ENCODE measurements at places on chromosomes 13 and 19.

- no peak for DNase-seq
Measured at GRCh38 chr19:56076498-56076897, 44.6 kb downstream of the ZNF787 start.

GRCh38 chr19:39277598-39277997, 9.4 kb downstream of the IFNL2 start:
- no peak for DNase-seq

GRCh38 chr19:13814550-13814949, 19.3 kb downstream of the ZSWIM4 start:
- DNase-seq: no peak

DNA sequence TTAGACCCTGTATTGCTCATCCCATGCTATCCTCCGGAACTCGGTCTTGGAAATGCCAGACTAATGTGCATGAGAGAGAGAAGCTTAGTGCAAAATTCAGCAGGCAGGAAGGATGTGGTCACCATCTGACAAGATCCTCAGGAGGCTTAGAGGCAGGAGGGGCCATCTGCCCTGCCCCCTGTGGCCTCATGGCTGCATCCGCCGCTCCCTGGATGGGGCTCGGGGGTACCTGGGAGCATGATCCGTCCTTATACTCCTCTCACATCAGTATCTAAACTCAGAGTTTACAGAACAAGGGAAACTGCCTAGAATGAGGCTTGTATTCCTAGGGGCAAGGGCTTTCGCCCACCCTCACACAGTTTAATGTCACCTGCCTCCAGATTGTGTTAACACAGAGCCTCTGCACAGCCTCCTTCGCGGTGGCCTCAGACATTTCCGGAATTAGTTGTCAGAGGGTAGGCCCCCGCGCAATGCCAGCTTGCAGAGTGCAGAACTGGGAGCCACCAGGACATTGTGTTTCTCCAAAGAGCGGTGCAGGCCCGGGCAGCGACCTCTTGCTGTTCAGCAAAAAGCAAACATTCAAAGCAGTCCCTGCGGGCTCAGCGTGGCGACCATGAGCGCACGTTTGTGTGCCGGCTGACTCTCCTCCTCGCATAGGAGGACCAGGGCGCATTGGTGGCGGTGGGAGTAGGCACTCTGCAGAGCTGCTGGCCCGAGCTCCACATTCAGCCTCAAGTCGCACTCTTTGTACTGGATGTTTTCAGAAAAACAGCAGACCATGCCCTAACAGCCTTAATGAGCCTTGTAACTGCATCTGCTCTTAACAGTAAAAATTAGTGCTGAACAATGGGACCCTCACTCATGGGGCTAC, 39.1 kb downstream of the GPR12 start:
- DNase-seq: no peak
